ENCODE measurements at places on chromosomes 3 and 15.

DNA sequence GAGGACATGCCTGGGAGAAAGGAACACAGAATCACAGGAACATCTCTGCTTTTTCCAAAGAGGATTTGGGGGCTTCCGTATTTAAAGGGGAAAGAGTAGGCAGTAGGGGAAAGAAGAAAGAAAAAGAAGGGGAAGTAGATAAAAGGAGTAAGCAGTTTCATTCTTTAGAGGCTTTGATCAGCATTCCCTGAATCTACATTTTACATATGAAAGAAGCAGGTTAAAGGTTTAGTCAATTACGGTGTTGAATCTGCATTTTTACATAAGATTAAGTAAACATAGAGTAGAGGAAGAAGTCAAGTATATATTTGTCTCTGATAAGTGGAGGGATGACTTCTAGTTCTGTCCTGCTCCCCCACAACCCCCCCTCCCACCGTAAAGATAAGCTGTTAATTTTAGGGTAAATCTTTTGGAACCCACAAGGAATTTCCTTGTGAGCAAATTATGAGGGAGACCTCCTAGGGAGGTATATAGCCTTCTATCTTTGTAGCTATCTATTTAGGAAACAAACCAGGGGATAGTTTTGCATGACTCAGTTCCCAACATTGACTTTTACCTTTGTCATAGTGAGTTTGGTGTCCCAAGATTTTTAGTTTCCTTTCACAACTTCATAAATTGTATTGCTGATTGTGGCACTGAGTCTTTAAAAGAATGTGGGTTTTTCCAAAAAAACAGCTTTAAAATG is 8.7 kb upstream of the P2RY12 start:
- no peak for DNase-seq

DNA sequence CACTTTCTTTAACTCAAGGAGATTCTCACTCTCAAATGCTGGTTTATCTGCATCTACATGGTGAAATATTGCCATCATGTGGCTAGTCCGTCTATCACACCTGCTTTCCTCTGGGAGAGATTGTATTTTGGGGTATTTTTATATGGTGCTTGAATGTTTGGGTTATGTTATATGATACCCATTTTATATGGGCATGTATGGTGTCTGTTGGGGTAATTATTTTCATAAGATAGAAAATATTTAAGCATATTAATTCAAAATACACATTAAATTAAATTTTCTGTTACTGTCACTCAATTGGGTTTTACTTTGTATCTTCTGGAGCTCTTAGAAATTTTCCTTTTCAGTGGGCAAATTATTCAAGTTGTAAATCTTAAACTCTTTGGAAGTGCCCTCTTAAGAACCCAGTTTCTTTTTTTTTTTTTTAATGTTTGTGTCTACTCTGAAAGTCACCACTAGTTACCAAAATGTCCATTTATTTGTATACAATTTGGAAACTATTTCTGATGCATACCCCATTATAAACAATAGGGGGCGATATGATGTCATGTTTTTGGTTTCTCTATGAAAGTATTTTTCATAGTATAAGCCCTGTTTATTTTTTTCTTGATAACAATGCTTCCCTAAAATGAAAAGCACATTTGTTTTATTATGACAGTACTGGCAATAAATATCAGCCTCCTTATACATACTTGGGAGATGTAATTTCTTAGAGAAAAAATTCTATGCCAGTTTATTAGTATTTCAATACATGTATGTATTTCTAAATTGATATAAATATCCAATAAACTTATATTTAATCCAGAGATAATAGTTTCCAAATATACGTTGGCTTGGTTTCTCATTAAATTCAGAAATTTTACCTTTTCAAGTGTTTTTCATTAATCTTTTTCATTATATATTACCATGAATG is 36.1 kb upstream of the PLSCR5 start:
- DNase-seq, result no peak

GRCh38 chr3:30804984-30805383 is 89.5 kb downstream of the GADL1 start:
- no peak for DNase-seq

DNA sequence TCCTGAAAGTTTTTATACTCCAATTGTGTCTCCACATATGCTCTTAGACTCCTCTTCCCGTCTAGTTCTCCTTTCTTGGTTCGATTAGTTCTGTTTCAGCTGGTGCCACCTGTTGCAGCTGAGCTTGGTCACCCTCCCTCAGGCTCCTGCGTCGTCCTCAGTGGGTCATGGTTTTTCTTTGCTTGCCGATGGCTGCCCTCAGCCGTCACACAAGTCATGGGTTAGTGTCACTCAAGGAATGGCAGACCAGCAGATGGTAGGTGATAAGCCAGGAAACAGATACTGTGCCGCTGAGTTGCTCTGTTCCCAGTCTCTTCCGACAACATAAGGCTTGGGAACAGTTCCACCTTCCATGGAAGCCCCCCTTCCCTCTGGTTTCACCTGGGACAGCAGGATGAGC is 109.9 kb downstream of the IGF1R start:
- no peak for DNase-seq

DNA sequence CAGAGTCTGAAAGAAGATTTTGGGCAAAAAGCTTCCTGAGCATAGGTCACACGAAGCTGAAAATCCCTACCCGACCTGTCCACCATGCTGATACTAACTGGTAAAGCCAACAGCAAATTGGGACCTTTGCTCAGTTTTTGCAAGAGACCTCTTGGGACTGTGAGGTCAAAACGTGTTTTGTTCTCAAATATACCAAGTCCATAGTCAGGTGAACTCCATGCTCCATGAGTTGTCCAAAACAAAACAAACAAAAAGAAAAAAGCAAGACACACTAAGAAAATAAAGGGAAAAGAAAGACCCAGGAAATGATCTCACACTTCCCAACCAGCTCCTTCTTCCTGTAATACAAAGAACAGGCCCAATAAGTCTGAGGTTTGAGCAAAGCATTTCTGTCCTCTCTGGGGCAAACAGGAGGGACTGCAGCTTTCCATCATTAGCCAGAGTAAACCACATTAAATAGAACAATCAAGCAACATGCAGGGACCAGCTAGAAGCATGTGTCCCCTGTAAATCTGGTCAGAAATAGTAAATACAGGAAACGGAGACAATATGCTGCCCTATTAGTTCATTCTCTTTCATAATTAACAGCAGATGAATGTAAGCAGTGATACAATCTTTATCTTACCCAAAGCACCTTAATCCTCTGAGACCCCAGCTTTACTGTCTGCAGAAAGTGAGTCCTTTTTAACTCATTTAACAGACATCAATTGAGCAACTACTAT is 125.0 kb upstream of the LIPC start:
- DNase-seq, result no peak

GRCh38 chr15:69881302-69881670 is 216.4 kb downstream of the TLE3 start:
- DNase-seq, result no peak

DNA sequence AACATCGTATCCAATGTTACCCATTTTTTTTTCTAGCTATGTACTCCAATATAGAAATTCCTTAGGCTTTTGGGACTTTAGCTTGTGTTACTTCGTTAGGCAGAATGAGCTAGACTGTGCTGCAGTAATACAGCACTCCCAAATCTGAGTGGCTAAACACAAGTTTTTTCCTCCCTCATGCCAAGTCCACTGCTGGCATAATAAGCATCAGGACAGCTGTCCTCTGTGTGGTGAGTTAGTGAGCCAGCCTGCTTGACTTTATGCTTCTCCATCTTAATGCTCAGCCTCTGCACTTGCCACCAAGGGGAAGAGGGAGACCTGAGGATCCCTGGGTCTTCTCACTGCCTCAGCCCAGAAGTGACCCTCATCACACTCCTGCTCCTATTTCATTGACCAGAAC is 18.2 kb upstream of the ACOX2 start:
- DNase-seq, result no peak

GRCh38 chr15:98554272-98555172 is 93.8 kb upstream of the IGF1R start:
- no peak for DNase-seq

GRCh38 chr3:48747015-48747615 is 30.1 kb upstream of the IP6K2 start:
- no peak for DNase-seq

DNA sequence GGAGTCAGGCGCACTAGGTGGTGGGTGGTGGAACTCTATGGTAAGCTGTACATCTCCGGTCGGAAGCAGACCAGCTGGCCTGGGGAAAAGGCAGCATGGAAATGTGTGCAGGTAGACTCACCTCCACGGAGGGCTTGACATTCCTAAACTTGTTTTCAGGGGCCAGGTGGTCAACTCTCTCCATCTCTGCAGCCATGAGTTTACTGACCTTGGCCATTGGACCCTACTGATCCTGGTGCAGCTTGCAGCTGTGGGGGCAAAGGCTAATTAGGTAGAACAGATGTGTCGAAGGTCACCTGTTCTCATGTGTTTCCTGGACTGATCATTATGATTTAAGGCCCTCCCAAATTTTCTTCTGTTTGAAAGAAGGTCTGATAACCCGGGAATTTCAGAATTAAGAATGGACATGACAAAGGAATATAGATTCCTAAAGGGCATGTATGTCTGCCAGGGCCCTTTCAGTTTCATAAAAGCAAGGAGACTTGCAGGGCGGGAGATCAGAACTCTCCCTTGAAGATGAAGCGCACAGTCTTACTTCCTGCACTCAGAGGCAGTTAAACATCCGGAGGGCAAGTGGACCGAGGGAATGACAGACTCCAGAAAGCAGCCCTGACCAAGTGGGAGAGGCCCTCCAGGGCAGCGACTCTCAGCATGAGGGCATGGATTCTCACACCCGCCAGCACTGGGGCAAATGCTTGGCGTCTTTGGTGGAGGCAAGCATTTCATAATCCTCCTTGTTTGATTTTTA is 56.1 kb upstream of the CMTM7 start:
- DNase-seq, result peak; percentile 55

GRCh38 chr3:46831316-46831715 is 31.9 kb downstream of the MYL3 start:
- DNase-seq, result no peak

GRCh38 chr3:40258064-40258463 is 51.4 kb upstream of the EIF1B start:
- DNase-seq, result no peak

DNA sequence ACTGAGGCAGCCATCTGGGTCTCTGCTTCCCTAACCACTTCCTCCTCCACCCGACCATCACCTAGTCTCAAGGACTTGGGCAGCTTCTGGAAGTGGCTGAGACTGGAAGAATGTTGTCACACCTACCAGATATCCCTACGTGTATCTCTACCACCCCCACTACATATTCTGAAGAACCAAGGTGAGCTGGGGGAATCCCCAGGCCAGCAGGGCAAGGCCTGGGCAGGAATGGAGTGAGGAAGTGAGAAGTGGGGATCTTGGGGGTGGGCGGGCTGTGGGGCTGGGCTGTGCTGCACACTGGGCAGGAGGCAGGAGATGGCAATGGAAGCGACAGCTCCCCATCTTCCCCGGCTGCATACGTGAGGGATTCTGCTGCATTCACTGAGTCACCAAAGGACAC is 17.5 kb upstream of the ALDH1A3 start:
- DNase-seq, result no peak

GRCh38 chr3:17384567-17385296 is 357.7 kb downstream of the TBC1D5 start:
- no peak for DNase-seq

DNA sequence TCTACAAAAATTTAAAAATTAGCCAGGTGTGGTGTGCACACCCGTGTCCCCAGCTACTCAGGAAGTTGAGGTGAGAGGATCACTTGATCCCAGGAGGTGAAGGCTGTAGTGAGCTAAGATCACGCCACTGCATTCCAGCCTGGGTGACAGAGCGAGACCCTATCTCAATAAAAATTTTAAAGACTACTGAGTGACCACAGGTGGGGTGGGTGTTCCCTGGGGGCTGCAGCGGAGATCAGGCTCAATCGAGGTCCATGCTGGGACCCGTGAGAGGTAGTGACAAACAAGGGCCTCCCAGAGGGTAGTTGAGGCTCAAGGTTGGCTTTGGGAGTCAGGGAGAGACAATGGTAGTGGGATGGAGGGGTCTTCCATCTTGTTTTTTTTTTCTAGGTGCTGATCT is 38.9 kb upstream of the LIMD1 start:
- DNase-seq, result no peak

GRCh38 chr15:63610209-63610841 is 13.1 kb downstream of the FBXL22 start:
- DNase-seq, result peak; percentile 79

DNA sequence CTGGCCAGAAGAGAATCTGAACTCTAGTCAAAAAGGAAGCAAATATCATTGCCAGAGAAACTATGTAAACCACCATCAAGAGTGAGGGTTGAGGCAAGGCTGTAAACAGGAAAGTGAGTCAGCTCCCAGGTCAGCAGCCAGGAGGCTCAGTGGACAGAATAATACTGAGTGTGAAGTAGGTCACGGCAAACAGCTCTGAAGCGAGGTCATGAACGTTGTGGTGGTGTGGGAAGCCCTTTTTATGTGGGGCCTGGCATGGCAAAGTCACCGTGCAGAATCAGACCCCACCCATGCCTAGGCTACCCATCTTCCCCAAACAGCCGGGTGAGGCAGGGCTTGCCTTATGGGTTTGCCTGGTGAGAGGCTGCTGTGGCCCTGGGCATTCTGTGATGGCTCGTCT is 43.9 kb downstream of the THBS1 start:
- DNase-seq, result peak; percentile 74

GRCh38 chr3:159941038-159942000 is 47.3 kb upstream of the IL12A start:
- DNase-seq, result peak; percentile 6

- DNase-seq, result no peak
Measured at GRCh38 chr3:78221300-78221699, 1181.4 kb downstream of the ROBO2 start.

All from CD4-positive, alpha-beta T cell treated with Interleukin-17A for 4 hours (primary cell).